HT-29 (cell line): ENCODE measurements at places on chromosomes 4 and X. TPM values are rescaled to one million over a fixed set of nuclear protein-coding genes. Genes with fewer than 3 reads are reported as not detected.

The CHRDL1 gene
- not detected in 2 replicates for total RNA-seq

The CMC4 gene
- 5.3 and 11.0 TPM in 2 replicates for total RNA-seq

The NEUROG2 gene
- total RNA-seq = not detected in 2 replicates

The TRMT2B gene
- total RNA-seq = 23.9 and 25.7 TPM in 2 replicates

The DUSP9 gene
- total RNA-seq = not detected in 2 replicates

The CHIC2 gene
- total RNA-seq = 15.2 and 15.5 TPM in 2 replicates

The SLC10A6 gene
- not detected in 2 replicates for total RNA-seq

The AREG gene
- 156 and 173 TPM in 2 replicates for total RNA-seq

The LRP2BP gene
- total RNA-seq = 0.13 and 0.61 TPM in 2 replicates

The PFKFB1 gene
- not detected in 2 replicates for total RNA-seq

The VGLL1 gene
- total RNA-seq = 3.5 and 4.7 TPM in 2 replicates

The GPM6B gene
- total RNA-seq = not detected in 2 replicates

The CENPI gene
- total RNA-seq = 11.5 and 13.2 TPM in 2 replicates

The PROM1 gene
- 54.3 and 61.7 TPM in 2 replicates for total RNA-seq

The MYOZ2 gene
- total RNA-seq = not detected in 2 replicates
